Activated CD4-positive, CD25-positive, alpha-beta regulatory T cell (primary cell): ENCODE measurements at places on chromosomes 16 and 17.

DNA sequence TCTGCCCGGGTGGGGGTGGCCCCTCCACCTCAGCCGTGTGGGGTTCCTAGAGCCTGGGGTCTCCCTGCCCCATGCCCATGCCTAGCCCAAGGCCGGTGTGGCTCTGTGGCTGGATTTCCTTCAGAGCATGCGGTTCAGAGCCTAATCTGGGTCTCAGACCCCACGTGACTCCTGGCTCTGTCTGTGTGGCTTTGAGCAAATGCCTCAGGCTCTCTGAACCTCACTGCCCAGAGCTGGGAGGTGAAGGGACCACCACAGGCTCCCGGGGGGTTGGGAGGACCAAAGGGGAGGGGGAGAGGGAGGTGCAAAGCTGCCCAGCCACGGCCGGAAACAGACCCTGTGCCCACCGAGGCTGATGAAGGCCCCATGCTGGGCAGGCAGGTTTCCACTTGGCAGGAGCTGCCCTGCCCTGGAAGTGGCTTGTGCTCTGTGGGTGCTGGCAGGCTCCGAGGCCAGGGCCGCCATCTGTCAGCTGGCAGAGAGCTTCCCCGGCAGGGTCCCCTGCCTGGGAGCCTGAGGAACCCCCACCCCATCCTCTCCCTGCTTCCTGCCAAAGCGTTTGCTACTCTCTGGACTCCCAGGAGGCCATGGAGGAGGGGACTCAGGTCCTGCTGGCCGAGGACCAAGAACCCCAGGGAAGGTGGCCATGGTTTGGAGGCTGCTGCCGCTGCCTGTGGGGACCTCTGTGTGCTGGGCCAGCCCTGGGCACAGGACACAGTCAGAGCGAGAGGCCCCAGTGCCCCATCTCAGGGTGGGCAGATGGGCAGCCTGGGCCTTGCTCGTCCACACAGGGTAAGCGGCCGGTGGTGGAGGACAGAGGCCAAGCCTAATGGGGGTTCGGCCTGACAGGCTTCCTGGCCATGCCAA, 4.0 kb downstream of the CDH15 start:
- DNase-seq = no peak

- no peak for DNase-seq
Observed at GRCh38 chr17:66829386-66829864, 5.5 kb upstream of the CACNG5 start.

DNA sequence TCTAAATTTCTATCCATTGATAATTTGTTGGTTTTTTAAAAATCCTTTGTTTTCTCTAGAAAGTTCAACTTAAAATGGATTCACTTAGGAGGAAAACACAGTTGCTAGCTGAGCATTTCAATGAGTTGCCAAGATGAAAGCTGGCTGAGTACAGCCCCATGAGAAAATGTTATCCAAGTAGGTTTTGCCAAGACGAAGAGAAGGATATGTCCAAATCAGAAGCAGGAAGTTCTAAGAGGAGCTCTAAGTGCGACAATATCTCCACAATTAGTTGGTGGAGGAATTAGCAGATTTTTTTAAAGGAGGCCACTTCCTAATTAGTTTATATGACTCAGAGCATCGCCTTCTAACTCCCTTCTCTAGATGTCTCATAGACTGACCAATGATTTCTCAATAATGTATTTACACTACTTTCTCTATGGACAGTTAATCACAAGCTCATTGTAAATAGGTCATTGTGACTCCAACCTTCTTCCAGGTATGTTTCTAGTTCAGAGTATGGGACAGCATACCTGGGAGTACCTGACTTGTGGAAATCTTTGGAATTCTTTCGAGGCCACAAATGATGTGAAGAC, 873.3 kb upstream of the SOX9 start:
- DNase-seq = no peak

DNA sequence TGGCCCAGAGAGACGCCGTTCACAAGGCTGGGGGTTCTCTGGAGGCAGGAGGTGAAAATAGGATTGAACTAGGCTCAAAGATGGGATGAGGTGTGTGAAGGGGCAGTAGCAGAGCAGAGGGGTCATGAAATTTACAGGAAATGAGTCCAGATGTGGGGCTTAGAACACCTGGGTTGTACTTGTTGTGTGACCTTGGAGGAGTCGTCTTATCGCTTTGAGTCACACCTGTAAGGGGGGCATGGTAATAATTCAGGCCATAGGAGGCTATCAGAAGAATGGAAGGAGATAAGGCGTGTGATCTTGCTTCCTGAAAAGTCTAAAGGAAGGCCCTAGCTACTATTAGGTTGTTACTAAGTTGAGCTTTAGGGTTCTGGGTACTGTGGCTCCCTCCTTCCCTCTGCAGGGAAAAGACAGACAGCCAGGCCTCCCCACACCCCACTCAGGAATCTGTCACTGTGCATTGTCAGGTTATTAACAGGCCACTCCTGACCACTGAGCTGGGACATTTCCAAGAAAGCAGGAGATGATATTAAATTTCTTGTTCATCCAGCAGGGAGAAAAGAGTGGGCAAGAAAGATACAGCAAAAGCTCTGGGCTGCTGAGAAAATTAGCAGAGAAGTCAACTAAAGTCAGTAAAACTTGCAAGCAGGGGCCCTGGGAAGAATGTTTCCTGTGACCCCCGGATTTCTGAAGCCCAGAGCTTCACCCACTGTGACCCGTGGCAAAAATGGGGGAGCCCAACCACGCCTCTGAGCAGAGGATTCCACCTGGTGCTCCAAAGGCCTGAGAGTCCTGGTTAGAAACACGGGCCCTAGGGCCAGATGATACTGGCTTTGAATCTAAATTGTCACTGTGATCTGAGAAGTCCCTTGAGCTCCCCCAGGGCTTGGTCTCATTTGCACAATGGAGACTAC, 6.0 kb upstream of the CDC42EP4 start:
- no peak for DNase-seq

GRCh38 chr16:55089600-55089999, 158.9 kb downstream of the IRX5 start:
- no peak for DNase-seq

DNA sequence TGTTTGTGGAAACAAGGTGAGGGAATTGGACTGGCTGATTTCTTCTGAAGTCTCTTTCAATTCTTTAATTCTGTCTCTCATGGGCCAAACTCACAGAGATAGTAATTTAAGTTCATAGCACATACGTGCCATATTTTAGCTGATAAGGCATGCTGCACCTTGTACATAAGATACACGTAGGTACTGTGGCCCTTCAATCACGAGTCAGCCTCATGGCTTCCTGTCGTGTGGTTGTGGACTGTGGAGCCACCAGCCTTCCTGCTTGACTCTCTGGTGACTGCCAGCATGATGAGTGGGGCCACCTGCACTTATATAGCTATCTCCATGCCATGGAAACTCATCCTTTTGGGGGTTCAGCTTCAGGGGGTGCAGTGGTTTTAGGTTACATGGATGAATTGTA, 25.1 kb downstream of the KSR1 start:
- DNase-seq = no peak

DNA sequence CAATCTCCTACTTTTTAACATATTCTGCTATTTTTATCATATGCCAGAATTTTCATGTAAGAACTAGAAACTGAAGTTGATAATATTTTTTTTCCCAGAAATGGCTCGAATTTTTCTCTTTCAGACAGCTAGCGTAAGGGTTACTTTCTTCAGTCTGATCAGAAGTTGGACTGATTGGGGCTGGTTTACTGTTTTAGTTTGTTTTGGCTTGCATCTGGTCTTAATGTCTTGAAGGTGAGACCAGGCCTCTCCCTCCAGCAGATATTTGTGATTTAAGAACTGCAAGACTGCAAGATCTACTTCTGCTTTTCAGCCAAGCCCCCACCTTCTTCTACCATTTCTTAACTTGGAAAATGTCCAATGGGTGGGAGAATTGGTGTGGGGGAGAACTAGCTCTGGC, 266.4 kb downstream of the HAPSTR1 start:
- DNase-seq = no peak

GRCh38 chr16:14289692-14290340, 218.7 kb downstream of the MRTFB start:
- DNase-seq = no peak

DNA sequence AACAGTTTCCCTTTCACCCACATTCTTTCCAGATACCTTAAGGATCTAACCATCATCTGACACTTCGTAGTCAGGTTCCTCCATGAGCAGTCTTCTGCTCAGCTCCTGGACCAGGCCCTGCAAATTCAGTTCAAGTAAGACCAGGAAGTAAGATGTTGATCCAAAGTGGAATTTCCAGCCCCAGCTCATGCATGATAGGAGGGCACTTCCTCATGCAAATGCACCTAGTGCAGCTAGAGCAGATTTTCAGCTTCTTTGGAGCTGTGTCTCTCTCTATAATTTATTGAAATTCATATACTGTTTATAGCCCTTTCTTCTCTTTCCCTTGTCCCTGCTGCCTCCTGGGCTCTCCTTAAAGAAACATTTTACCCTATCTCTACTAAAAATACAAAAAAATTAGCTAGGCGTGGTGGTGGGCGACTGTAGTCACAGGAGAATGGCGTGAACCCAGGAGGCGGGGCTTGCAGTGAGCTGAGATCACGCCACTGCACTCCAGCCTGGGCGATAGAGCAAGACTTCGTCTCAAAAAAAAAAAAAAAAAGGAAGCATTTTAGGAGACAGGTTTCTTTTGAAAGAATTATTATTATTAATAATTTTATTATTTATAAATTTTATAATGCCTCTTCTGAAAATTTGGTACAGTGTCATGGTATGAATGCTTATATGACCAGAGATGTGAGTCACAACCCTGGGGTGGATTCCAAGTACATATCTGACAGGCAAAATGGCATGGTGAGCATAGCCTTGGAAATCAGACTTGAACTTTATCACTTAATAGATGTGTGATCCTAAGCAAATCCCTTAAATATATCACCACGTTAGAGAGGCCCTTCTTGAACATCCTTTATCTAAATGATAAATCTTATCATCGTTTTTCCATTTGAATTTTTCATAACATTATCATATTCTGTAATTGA, 94.3 kb downstream of the SSH2 start:
- no peak for DNase-seq

DNA sequence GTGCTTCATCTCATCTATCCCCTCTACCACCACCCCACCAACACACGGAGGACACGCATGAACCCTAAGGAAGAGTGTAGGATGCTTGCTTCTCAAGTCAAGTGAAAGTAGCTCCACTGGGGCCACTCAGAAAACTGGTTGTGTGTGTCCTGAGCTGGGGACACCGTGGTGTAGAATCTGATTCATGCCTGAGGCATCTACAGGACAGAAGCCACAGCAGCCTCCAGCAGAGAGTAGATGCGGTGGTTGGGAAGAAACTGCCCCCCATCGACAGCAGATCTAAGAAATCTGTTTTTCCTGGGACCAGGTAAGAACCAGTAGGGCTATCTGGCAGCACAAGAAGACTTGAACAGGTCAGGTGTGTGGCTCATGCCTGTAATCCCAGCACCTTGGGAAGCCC, 51.9 kb upstream of the HLF start:
- no peak for DNase-seq

DNA sequence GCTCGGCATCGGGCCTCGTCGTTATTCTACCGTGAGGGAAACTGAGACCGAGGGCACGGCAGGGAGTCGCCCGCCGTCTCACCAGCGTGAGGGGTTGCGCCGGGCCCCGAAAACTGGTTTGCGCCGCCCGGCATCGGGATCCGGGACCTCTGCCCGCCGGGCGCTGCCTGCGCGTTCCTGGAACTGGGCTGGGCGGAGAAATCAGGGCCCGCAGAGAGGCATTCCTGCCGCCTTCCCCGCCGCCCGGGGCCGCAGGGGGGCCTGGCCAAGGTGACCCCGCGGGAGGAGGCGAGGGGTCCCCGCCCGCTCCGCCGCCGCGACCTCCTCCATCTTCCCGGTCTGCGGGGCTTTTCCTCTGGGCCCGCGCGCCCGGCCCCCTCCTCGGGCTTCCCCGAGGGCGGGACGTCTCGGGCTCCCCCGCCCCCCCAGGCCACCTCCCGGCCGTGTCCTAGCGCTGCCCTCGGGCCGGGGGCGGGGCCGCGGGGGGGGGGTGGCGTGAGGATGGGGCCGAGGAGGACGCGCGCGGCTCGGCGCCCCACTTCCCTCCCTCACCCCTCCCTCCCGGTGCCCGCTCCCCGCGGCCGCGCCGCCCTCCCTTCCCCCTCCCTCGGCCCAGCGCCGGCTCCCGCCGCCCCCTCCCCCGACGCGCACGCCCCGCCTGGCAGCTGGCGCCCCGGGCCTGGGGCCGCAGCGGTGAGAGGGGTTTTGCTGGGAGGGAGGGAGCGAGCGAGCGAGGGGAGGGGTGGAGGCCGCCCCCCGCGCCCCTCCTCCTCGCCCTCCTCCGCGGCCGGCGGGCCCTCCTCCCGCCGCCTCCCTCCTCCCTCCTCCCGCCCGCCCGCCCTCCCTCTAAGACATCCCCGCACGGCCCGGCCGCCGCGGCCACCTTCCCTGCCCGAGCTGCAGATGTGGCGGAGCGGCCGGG, at the start of gene GLIS2:
Gene GLIS2 (plus strand): TSS at position 882 of the 922 bp plus-strand sequence. CDS start 16,214 bp downstream, outside the sequence.
- no peak for DNase-seq

GRCh38 chr17:61312406-61313295, 87.0 kb upstream of the TBX2 start:
- DNase-seq = no peak

GRCh38 chr17:76246080-76247066, 6.1 kb upstream of the RNF157 start:
- DNase-seq = no peak

- DNase-seq = no peak
Observed at GRCh38 chr17:46979147-46979863, at the start of gene RPRML. RPRML (minus strand) TSS chr17:46979253; CDS start chr17:46979007, 246 bp downstream.

GRCh38 chr16:19479302-19479721, 42.6 kb downstream of the GDE1 start:
- DNase-seq = no peak

DNA sequence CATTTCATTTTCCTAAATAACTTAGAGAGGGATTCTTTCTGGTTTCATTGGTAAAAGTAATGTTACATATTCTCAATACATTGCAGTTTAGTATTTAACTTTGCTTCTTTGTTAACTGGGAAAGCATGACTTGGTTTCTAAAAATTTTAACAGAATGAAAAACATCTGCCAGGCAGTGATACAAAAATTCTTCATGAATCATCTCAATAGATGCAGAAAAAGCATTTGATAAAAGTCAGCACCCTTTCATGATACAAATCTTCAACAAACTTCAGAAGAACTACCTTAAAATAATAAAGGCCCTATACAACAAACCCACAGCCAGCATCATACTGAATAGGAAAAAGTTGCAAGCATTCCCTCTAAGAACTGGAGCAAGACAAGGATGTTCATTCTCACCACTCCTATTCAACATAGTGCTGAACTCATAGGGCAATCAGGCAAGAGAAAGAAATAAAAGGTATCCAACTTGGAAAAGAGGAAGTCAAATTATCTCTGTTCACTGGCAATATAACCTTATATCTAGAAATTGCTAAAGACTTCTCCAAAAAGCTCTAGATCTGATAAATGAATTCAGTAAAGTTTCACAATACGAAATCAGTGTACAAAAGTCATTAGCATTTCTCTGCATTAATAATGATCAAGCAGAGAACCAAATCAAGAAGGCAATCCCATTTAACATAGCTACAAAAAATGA, 50.4 kb downstream of the SLFN5 start:
- no peak for DNase-seq

- DNase-seq = no peak
Observed at GRCh38 chr16:89478576-89479221, 11.7 kb downstream of the ANKRD11 start.

- no peak for DNase-seq
Observed at GRCh38 chr17:32946375-32947135, 18.6 kb downstream of the TMEM98 start.
